ENCODE measurements at places on chromosomes 5 and 9.

- DNase-seq: no peak
Observed at GRCh38 chr5:18292146-18292545, 657.9 kb downstream of the TAF11L14 start.

GRCh38 chr5:148418511-148418910 is 34.8 kb downstream of the FBXO38 start:
- no peak for DNase-seq

- DNase-seq: peak; percentile 92
Observed at GRCh38 chr5:168409591-168410458, 76.4 kb upstream of the RARS1 start.

- DNase-seq: no peak
Observed at GRCh38 chr5:113526421-113526820, 12.9 kb downstream of the YTHDC2 start.

DNA sequence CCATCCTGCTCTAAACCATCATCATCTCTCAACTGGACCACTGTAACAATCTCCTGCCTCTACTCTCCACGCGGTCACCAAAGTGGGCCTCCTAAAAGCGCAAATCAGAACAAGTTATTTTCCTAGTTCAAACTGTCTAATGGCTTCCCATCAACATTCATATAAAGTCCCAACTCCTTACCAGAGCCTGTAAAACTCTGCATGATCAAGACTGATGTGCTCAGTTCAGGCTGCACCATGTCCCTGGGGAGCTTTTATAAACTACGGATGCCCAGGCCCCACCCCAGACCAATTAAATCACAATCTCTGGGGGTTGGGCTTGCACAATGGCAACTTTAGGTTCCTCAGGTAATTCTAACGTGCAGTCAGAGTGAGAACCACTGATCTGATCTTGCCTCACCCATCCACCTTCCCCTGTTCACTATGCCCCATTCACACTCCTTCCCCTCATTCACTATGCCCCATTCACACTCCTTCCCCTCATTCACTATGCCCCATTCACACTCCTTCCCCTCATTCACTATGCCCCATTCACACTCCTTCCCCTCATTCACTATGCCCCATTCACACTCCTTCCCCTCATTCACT is 129.2 kb downstream of the DCP2 start:
- DNase-seq: no peak
